ENCODE measurements at places on chromosomes 12 and 14. TPM values are rescaled to one million over a fixed set of nuclear protein-coding genes. Genes with fewer than 3 reads are reported as not detected.

The SYNE3 gene
- total RNA-seq, result 2.3 TPM

The P2RX2 gene
- not detected for total RNA-seq

The ZC2HC1C gene
- total RNA-seq, result not detected

The CLMN gene
- 4.2 TPM for total RNA-seq

The DNAI7 gene
- total RNA-seq, result not detected

The RPS6KL1 gene
- total RNA-seq, result not detected

DNA sequence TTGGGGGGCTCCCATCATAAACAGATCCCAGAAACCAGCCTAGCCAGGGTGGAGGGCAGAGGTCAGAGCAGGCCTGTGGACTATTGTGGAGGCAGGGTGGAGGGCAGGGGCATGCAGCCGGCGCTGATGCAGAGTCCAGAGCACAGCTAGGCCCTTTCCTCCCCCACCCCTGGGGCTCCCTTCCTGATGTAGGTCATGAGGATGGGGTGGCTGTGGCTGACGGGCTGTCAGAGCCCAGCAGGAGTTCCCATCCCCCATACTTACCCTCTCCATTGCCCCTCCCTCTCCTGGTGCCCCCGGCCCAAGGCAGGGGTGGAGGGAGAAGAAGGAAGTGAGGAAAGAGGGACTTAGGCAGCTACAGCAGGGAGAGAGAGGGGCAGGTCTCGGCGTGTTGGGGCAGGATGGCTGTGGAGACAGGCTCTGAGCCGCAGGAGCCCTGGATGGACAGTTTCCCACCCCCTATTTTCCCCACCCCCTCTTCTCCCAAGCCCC lies 5.7 kb upstream of the ZNF385A start:
- no peak for DNase-seq

The SIRT4 gene
- 0.40 TPM for total RNA-seq

- no peak for DNase-seq
Observed at GRCh38 chr12:21553329-21553675, 27.2 kb downstream of the SPX start.

DNA sequence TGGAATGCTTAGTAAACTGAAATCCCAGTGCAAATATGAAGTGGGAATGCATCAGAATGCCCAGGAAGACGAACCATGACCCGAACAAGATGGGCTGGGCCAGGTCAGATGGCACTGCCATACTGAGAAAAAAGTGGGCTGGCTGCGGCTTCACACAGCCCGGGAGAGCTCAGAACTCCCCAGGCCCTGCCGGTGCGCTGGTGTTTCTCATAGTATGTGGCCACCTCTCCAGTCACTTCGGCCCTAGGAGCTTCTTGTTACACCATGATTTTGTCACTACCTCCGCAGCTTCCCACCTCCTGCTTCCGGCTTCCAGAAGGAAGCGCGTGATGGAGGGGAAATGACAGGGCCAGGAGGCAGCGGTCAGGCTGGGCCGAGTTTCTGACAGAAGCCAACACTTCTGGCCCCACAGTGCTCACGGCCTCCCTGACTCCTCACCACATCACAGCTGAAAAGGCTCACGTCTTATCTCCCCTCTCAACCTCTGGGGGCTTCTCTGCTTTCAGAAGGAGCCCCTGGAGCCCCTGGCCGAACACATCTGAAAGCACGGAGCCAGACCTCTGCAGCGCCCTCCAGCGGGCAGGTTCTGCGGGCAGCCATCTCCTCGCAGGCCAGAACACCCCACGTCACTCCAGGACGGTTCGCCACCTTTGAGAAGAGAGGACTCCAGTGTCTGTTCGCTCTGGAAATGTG lies 30.7 kb downstream of the DAD1 start:
- no peak for DNase-seq

DNA sequence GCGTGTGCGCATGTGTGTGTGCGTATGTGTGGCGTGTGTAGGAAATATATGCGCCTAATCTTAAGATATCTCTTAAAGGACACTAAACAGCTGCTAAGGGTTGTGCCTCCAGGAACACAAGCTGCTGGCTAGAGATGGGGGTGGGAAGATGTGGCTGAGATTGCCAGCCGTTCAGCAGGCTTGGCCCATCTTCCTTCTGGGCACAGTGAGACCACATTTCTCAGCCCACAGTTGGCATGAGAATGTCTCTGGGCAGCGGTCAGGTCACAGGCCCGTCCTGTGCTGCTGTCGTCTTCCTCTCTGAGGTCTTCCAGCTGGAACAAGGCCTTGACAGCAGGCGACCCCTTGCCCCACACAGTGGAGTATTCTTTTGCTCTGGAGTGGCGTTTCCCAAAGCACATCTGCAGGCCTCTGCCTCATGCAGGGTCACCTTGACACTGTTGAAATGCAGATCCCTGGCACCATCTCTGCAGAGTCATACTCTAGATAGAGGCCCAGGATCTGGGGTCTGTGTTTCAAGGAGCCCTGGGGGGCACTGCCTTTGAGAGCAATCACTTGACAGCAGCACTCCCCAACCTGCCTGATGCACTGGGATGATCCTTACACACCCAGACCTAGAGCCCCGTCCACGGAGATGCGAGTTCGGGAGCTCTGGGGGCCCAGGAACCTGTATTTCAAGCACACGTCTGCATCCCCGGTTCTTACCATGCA lies 335.5 kb upstream of the SFSWAP start:
- DNase-seq, result no peak

DNA sequence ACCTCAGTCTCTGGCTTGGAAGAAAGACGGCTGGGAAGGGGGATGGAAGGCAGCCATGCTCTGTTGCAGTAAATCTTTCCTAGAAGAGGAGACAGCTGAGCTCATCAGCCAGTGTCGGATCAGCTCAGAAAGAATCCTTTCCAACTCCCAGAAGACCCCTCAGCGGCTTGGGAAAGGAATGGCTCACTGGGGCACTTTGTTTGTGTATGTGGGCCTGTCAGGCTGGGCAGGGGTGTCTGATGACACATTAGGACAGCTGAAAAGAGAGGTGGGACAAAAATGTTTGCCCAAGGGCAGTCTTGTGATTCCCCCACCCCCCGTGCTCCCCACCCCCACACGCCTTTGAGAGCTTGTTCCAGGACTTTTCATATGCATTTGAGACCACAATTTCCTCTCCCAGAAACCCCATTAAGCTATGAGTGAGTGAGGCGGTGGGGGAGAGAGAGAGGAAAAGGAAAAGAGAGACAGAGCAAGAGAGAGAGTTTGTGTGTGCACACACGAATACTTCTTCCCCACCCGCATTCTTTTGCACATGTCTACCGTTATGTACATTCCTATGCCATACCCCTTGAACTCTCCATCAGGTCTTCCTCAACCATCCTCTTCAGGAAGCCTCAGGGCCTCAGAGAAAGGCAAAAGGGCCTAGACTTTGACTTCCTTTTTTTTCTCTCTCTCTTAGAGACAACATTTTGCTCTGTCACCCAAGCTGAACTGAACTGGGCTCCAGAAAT lies 198.9 kb downstream of the ZFP36L1 start:
- peak; percentile 38 for DNase-seq

GRCh38 chr12:75909714-75910656 lies 121.6 kb downstream of the PHLDA1 start:
- no peak for DNase-seq

GRCh38 chr14:100442498-100443490 lies 119.7 kb downstream of the SLC25A47 start:
- no peak for DNase-seq

GRCh38 chr12:75766263-75767160 lies 255.1 kb upstream of the KRR1 start:
- DNase-seq, result peak; percentile 97

The TMEM229B gene
- total RNA-seq, result 5.8 TPM

DNA sequence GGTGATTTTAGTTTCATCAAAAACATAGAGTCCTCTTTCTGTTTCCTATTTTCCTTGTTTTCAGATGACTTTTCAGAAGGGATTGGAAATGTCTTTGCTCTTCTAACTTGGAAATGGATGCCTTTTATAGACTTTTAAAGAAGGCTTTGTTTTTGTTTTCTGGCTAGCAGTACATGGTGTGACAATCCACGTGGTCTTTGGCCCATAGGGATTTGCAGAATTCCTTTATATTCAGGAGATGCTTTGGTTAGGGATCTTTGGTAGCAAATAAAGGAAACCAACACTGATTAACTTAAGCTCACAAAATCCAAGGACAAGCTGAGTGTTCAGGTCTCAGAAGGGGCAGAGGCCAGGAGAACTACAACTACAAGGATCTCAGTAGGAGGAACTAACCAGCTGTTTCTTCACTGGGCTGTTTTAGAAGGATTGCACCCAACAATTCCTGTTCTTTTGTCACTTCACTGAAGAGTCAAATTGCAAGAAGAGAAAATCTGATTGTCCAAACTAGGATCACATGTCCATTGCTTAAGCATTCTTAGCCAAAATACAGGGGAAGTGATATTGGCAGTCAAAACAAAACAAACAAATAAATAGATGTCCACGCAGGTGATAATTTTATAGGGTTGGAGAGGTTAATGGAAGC lies 58.6 kb upstream of the MANSC4 start:
- no peak for DNase-seq

The AKAP5 gene
- 1.1 TPM for total RNA-seq
